AG08396 (cell line): ENCODE measurements at places on chromosomes 5 and 9.

DNA sequence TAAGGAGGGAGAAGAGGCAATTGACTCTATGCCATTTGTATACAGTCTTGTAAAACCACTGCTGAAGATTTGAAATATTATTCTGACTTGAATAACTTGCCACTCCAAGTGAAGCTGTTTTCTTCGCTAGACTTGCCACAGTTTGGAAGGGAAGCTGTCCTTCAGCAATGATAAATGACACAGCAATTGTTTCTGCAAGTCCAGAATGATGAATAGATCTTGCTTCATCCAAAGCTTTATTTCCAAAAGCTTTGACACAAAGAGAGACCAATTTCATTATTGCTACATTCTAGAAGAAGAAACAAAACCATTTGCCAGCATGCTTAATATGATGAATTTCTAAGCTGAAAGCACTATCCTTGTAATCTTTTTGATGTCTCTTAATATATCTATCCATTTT lies 73.7 kb downstream of the ZNF366 start:
- DNase-seq = no peak

- DNase-seq = no peak
Observed at GRCh38 chr5:134791580-134791979, 33.0 kb downstream of the DDX46 start.

DNA sequence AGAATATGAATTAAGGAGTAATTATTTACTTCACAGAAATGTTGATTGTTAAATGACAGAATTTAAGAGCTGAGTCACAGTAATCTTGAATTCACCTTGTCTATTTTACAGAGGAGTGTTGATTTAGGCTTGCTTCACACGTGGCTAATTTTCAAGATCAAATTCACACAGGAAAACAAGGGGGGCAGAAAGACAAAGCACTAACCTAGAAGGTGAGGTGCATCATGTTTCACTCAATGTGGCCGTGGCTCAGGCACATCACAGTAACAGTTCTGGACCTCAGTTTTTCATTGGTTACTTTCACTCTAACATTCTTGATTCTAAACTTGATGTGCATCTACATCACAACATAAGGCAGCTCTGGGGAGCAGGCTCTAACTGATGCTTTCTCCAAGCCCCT lies 69.6 kb upstream of the GNAQ start:
- no peak for DNase-seq

GRCh38 chr5:135710045-135710675 lies 124.3 kb upstream of the SLC25A48 start:
- DNase-seq = no peak

- DNase-seq = no peak
Observed at GRCh38 chr5:85096421-85096820, 711.7 kb upstream of the EDIL3 start.

DNA sequence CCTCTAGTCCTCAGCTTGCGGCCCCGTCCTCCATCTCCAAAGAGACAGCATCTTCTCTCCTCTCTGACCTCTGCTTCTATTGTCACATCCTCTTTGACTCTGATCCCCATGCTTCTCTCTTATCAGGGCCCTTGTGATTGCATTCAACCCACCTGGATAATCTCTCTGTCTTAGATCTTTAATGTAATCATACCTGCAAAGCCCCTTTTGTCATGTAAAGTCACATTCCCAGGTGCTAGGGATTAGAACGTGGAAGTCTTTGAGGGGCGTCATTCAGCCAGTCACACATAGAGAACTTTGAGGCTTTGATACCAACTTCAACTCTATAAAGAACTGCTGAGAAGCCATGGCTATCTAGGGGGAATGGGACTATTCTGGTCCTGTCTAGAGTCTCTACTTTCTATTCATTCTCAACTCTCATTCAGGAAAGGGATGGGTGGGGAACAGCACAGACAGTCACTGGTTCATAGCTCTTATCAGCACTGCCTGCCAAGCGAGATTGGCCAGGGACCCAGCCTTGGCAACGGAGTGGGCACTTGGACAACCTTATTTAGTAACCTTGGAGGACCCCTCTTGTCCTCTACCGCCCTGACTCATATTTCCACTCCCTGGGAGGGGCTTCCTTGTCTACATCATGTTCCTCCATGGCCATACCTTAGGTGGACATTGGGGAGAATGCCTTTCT lies 29.0 kb downstream of the TAS2R1 start:
- no peak for DNase-seq

DNA sequence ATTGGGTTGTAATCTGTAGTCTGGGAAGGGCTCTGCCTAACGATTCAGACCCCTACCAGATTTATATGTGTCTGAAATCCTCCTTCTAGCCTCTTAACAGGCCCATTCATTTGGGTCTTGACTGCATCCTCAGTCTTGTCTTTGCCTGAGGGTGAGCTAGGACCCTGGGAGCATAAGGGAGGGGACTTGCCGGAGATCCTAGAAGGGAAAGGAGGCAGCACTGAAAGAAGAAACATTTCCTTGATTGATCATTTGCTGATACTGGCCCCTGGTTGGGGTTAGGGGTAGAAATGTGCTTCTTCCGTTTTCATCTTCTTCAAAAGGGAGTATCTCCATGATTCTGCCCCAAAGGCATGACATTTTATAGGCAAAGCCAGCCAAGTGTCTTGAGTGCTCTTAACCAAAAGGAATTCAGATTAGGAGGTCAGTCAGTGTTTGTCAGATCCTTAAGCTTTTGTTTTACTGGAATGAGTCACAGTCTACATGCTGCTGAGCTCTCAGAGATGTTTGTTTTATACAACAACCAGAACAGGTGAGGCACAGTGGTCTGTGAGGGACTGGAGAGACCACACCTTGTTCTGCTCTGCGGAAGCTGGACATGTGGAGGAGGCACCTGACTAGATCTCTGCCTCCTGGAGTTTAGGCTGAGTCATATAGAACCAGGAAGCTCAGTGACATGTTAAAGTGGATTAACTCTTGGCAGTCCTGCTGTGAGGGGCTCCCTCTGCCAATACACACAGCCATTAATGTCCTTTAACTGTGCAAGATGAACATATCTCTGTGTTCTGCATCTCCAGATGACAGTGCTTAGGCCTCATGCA lies 37.7 kb downstream of the PCDHAC2 start:
- no peak for DNase-seq

GRCh38 chr5:6712577-6713273 lies 507 bp upstream of the TENT4A start:
- DNase-seq = no peak

GRCh38 chr9:120532475-120532874 lies 47.5 kb downstream of the CDK5RAP2 start:
- DNase-seq = peak; percentile 42

DNA sequence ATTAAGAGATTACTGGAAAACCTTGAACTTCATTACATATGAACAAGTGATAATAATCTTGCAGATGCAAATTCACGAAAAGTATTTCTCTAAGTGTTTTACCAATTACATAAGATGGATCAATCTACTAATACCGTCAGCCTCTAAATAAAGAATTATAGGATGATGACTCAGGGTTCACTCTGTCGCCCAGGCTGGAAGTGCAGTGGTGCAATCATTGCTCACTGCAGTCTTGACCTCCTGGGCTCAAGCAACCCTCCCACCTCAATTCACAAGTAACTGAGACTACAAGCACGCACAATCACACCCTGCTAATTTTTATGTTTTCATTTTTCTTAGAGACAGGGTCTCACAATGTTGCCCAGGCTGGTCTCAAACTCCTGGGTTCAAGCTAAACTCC lies 56.1 kb downstream of the CHD1 start:
- no peak for DNase-seq

DNA sequence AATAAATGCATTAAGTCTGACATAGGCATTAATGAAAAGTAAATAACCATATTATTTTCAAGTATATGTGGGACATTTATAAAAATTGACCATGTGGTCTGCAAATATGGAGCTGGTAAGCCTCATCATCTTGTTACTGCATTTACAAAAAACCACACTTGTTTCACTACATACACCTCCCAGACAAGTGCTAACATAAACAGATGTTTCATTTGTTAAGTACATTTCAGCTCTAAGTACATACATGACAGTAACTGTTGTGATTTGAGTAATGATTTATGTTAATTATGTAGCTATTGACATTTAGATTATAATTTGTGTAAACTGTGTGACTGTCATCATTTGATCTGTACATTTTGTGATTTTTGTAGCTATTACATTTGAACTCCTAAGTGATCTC lies 13.9 kb downstream of the IDNK start:
- no peak for DNase-seq

DNA sequence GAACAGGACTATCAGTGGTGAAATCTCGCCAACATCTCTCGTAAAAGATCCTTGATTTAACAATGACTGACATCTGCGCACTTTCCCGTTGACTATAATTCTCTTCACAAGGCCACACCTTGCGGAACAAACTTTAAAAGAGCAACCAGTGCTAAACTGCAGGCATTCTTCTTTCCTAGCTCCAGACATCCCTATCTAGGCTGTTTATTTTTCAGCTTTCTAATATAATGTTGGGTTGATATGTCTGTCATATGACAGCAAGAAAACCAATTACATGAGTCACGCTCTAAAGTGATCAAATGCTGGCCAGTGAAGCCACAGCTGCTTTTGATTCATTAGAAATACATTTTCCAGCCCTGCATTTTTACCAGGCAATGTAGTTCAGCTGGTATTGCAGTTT lies 162.5 kb downstream of the ELAVL2 start:
- no peak for DNase-seq

- no peak for DNase-seq
Observed at GRCh38 chr9:14434158-14434504, 120.2 kb upstream of the NFIB start.

DNA sequence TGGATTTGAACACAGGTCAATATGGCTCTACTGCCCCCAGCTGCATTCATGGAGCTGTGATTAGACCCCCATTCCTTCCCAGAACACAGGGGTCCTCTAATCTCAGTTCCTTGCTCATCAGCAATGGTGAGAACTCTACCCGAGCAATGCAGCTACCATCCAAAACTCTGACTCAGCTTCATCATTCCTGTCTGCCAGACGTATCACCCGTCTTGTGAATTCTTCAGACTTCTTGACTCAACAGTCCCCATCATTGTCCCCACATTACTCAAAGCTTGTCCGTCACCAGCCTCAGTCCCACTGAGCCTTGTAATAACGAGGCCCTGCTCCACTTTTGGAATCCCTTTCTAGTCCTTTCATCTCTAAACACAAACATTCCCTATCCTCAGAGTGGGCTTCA lies 36.3 kb upstream of the STX17 start:
- DNase-seq = peak; percentile 13
